ENCODE measurements at places on chromosomes 13 and 19.

- DNase-seq = no peak
Observed at GRCh38 chr19:20209051-20209450, 42.0 kb downstream of the ZNF486 start.

- DNase-seq = peak; percentile 15
Observed at GRCh38 chr19:42121036-42121621, 11.1 kb downstream of the POU2F2 start.

GRCh38 chr13:33696530-33696929, 121.4 kb upstream of the RFC3 start:
- DNase-seq = no peak

DNA sequence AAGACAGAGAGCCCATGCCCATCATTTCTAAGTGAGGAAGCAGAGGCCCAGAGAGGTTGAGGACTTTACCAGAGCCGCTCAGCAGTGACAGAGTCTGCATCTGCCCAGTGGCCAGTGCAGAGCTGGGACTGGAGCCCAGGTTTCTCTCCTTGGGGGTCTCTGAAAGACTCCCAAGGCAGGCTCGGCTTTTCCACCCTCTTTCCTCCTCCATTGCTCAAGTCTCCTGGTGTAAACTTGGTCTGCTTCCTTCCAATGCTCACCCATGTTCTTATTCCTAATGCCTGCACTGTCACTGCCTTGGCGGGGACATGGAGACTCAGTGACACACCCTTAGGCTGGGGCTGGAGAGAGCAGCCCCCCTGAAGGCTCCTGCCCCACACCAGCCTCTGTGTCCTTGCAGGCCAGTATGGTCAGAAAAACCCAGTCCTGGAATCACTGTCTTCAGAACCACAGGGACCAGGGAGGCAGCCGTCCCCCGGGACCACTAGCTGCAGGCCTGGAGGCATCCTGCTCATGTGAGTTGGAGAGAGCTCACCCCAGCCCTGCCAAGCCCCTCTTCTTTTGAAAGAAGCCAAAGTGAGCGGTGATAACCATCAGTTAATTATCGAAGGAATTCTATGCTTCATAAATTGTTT, 211.0 kb upstream of the ZNF536 start:
- DNase-seq = no peak

DNA sequence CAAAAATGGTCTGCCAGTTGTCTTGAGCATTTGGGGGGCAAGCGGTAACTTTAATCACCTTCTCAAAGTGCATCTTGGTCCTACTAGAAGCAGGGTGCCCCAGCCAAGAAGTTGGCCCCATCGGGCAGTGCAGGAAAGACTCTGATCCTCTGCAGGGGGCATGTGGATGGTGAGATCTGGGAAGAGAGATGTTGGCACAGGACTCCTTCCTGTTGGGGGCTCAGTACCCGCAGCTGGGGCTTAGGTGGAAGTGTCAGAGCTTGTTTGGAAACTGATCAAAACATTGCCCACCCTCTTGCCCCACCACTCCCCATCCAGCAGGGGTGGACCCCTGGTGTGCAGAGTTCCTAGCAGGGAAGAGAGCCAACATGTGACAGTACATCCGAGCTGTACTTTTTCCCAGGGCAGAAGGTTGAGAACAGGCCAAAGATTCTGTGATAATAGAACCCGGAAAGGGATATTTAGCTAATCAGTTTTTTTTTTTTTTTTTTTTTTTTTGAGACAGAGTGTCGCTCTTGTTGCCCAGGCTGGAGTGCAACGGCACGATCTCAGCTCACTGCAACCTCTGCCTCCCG, 8.8 kb downstream of the RRAS start:
- DNase-seq = no peak

- peak; percentile 85 for DNase-seq
Observed at GRCh38 chr19:39941615-39942365, 7.4 kb upstream of the FCGBP start.

GRCh38 chr19:10388957-10389356, 8.6 kb upstream of the TYK2 start:
- DNase-seq = peak; percentile 77

DNA sequence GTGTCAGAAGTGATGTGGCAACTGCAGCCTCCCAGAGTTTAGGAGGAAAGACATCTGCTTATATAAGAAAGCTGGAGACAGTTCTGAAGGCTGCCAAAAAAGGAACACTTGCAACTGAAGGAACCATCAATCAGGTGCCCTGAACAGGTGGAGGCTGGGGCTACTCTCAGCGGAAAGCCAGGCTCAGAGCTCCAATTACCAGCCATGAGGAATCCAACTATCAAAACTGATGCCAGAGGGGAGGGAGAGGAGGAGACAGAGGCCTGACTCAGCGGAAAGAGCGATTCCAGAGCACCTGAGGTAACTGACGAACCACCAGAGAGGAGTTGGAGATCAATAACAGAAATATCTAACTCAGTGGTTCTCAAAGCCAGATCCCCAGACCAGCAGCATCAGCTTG, 24.3 kb downstream of the LEUTX start:
- no peak for DNase-seq

GRCh38 chr19:51047031-51047335, 12.2 kb upstream of the KLK12 start:
- no peak for DNase-seq

- no peak for DNase-seq
Observed at GRCh38 chr13:48260970-48261369, 28.0 kb downstream of the ITM2B start.

DNA sequence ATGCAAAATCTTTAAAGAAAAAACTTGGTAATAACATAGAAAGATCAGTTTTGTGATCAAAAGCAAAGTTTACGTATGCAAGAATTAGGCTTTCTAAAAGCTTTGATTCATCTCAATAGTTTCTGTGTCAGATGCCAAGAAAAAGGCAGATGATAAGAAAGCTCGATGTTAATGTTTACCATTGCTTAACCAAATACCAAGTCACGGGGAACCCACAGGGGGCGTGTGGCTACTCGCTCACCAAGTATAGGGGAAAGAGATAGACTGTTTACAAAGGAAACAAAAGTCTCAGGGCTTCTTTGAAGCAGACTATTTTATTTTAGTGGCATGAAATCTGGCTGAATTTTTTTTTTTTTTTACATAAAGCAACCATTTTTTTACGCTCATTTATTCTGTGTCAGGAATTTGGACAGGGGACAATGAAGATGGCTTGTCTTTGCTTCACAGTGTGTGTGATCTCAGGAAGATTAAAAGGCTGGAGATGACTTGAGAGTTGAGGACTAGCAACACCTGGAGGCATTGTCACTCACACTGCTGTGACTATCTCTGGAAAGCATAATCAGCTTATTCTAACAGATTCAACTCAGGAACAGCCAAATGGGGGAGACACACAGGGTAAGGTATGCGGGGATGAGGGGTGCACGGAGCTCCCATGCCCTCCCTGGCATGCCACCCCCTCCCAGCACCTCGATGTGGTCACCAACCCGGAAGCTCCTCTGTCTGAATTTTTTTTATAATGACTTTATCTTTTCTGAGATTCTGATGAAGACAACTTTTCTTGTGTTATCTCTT, 24.9 kb downstream of the RCBTB1 start:
- no peak for DNase-seq

DNA sequence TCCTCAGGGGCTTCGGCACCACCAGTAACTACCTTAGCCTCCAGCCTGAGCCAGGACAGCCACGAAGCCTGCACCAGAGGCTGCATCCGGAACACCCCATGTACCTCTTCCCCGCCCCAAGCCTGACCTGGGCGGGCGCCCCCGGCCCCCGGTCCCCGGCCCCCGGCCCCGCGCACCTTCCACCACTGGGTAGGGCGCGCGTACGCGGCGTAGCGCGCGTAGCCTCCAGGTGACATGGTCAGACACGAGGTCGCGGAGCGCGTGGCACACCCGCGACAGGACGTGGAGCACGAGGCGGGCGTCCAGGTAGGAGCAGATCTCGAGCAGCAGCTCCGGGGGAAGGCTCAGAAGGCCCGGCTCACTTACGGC, 450 bp downstream of the FBXW9 start:
- no peak for DNase-seq

DNA sequence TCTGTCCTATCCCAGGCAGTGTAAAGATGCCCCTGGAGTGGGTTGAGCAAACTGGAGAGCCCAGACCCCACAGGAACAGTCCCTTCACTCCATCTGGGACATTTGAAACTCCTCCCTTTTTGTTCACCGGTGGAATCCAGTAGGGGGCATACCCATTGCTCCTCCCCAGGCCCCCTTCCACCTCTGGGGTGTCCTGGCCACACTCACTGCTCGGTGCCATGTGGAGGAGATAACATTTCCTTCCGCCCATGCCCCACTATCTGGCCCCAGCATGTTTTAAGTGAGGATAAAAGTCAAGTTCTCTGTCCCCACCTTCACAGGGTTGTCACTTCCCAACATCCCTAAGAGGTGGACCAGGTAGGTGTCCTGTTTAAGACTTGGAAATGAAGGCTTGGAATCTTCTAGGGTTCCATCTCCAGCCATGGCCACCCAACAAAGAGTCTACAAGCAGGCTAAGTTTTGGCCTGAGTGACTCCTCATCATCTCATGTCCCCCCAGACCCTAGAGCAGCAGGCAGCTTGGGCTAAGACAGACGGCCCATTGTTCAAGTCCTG, 9.3 kb downstream of the ZNF526 start:
- no peak for DNase-seq

DNA sequence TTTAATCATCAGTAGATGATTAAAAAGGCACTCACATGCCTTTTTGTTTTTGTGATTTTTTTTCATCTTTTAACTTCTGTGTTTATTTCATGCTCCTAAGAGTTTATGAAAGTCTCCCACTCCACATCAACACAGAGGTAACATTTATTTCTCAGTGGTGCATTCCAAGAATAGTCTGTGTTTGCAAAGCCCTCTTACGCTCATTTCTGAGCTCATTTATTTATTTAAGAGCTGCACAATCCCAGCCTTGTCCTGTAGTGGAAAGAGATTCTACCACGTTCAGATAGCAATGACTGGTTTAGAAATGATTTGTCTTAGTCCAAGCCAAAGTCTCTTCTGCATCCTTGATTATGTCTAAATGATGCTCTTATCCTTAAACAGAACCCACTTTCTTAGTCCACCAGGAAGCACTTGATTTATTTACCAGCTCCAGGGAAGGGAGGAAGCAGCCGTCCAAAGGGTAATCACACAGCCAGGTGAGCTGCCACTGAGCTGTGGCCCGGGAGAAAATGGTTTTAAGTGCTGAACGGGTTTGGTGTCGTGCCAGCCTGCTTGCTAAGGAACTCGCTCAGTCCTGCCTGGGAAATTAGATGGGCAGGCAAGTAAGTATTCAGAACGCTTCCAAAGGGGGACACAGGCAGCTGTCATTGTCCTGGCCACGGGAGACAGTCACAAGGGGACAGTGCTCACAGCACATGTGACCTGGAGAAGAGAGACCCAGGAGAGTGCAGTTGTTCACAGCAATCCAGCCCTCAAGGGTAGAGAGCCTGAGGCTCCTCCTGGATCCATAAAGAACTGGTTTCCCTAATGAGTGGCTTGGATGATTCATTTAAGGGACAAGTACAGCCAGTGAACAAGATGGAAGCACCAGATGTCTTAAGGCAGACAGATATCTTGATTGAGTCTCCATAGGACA, 131.8 kb upstream of the WASF3 start:
- no peak for DNase-seq

DNA sequence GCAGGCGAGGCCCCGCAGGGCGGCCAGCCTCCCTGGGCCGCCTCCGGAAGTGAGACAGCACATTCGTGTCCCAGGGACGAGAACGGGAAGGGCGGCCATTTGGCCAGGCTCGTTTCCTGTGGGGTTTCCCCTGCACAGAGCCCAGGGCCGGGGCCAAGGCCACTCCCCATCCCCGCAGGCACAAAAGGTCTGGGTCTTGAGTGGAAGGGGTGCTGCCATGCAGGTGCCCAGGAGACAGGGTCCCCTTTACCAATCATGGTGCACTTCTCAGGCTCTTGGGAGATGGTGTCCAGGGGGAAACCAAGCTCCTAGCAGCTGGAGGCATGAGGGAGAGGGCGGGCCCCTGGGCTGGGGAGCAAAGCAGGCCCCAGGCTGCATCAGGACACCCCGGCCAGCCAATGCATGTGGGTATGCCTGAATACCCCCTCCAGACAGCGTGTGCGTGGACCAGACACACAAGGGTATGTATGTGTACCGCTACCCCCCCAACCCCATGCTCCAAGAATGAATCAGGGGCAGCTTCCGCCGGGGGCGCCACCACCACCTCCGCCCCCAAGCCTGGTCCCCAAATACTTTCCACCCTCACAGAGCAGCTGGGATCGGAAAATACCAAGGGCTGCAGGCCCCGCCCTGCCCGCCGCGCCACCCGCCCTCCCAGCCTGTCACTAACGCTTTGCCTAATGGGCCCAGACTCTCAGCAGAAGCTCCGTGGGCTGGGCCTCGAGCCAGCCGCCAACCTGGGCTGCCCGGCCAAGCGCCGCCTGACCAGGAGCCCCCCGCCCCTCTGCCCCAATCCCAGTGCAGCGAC, 37.6 kb upstream of the NANOS3 start:
- DNase-seq = peak; percentile 80

DNA sequence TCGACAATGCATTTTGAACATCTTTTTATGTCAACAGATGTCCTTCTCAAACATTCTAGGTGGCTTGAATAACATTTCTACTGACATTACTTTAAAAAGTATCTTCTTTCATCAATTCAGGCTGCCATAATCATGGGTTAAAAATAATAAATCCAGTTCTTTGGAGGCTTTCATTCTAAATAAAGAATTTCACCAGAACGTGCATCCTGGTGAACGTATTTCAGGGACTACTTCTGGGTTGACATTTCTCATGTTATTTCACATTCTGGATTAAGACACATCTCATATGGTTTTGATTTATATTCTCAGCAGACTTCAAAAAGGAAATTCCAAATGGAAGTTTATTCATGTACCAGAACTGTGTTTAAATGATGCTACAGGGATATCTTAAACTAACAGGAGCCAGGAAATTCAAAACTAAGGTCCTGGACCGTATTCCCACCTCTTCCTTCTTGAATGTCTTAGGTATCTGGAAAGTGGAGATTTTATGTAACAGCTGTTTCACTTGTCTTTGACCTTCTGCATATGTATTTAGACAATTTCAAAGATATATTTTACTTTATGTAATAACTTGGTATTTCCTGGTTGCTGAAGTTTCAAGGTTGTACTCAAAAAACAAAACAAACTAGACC, 107.2 kb downstream of the STARD13 start:
- no peak for DNase-seq

GRCh38 chr13:30394751-30395191, 27.5 kb upstream of the UBE2L5 start:
- peak; percentile 63 for DNase-seq

GRCh38 chr19:28501976-28502375, 711.0 kb downstream of the UQCRFS1 start:
- DNase-seq = no peak

- DNase-seq = peak; percentile 55
Observed at GRCh38 chr13:99916366-99917103, 55.0 kb downstream of the ZIC5 start.
